ENCODE measurements at places on chromosomes 7 and 10. TPM values are rescaled to one million over a fixed set of nuclear protein-coding genes. Genes with fewer than 3 reads are reported as not detected.

GRCh38 chr7:29254591-29254990 lies 60.0 kb downstream of the CHN2 start:
- no peaks in the 10 kb centered on the region for H3K36me3 ChIP-seq
- H3K4me3 ChIP-seq, result no peak overlapping the region
- no peaks in the 10 kb centered on the region for H3K4me1 ChIP-seq
- no peaks in the 10 kb centered on the region for H3K27me3 ChIP-seq
- DNase-seq, result no peak

DNA sequence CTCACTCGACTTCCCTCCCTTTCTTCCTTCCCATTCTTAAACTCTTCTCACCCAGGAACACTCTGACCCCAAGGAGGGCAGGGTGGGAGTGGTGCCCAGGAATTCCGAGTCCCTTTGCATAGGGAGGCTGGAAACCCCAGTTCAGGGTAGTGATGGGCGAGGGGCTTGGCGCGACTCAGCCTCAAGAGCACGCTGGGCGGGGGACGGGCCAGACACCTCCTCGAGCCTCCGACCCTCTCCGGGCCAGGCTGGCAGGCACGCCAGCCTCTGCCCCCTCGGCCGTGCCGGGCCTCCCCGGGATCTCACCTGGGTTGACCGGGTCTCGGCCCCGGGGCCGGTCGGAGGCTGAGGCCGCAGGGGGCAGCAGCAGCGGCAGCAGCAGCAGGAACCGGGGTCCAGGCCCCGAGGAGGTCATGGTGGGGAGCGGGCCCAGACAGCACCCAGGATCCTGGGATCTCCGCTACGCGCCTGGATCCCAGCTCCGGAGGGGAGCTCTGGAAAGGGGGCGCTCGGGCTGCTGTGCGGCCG lies 457 bp downstream of the PLOD3 start:
- peak overlapping the region; percentile 81 for H3K27ac ChIP-seq
- no peaks in the 10 kb centered on the region for H3K27me3 ChIP-seq
- DNase-seq, result no peak
- peak overlapping the region; percentile 75 for H3K4me3 ChIP-seq
- peaks cover 22% of the 10 kb centered on the region for H3K4me1 ChIP-seq

- H3K36me3 ChIP-seq, result no peaks in the 10 kb centered on the region
- no peaks in the 10 kb centered on the region for H3K27me3 ChIP-seq
- DNase-seq, result no peak
- no peak overlapping the region for H3K4me3 ChIP-seq
- no peaks in the 10 kb centered on the region for H3K4me1 ChIP-seq
Observed at GRCh38 chr10:10515479-10516204, 502.0 kb upstream of the CELF2 start.

- no peak overlapping the region for H3K4me3 ChIP-seq
- no peaks in the 10 kb centered on the region for H3K4me1 ChIP-seq
- peaks cover 6% of the 10 kb centered on the region for H3K36me3 ChIP-seq
- DNase-seq, result peak; percentile 59
- H3K27me3 ChIP-seq, result no peaks in the 10 kb centered on the region
Observed at GRCh38 chr7:73451780-73452398, 18.3 kb downstream of the FZD9 start.

Gene CYP2C19
- total RNA-seq, result 1.0 TPM

Gene NFKB2
- 35.1 TPM for total RNA-seq

DNA sequence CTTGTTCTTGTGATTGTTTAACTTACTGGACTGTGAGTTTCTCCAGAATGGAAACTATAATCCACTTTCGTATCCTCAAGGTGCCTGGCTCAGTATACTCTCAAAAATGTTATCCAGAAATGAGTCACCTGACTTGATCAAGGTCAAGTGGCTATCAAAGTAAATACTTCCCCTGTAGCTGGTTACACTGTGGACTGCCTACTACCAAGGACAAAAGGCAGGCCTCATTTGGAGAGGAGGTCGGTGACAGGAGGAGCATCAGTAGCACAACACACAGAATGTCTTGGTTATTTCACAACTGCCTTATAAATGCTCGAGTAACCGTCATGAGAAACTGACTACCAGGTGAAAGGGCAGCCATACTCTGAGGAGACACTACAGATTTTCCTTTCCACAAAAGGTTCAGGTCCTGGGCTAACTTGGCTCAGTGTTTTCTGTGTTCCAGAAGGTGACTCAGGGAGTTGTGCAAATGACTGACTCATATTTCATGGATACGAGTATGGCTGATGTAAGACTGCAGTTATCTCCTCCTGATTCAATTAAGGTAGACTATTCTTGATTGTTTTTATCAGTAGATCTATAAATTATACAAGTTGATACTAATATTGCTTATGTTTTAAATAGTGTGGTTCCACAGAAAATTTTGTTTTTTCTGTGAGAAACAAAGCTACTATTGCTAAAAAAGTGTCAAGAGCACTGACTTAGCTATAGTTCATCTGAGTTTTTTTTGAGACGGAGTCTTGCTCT lies 4.2 kb upstream of the CCNY start:
- H3K4me3 ChIP-seq, result no peak overlapping the region
- H3K27ac ChIP-seq, result no peak overlapping the region
- peaks cover 1% of the 10 kb centered on the region for H3K36me3 ChIP-seq
- no peaks in the 10 kb centered on the region for H3K27me3 ChIP-seq
